ENCODE measurements at places on chromosomes 7 and 10.

DNA sequence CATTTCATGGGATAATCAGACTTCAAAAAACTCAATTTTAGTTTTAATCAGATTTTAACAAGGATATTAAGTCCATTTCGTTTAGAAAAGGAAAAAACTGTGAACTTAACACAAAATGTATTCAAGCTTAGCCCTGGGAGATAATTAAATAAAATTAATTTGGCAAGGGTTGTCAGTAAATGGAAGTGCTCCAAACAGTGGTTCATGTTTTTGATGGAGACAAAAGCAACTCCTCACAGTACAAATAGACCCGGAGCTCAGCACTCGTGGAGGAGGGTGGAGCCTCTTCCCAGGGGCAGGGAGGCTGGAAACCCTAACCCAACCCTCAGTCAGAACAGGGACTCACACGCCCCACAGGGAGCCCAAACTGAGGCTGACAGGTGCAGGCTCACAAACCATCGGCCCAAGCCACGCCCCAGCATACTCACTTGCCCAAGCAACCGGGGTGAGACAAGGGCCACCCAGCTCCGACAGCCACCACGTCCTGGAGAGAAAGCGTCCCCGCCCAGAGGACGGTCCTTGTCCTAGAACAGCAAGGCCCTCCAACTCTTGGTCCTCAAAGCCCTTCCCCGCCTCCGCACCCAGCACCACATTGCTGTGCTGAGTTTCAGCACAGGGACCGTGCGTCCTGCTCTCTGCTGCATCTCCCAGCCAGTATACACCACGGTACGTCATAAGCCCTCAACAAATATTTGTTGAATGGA, 39.8 kb downstream of the MAD1L1 start:
- no peaks in the 10 kb centered on the region for H3K4me1 ChIP-seq
- DNase-seq: no peak
- H3K27ac ChIP-seq: no peak overlapping the region
- no peaks in the 10 kb centered on the region for H3K36me3 ChIP-seq
- no peaks in the 10 kb centered on the region for H3K27me3 ChIP-seq
- H3K4me3 ChIP-seq: no peak overlapping the region

DNA sequence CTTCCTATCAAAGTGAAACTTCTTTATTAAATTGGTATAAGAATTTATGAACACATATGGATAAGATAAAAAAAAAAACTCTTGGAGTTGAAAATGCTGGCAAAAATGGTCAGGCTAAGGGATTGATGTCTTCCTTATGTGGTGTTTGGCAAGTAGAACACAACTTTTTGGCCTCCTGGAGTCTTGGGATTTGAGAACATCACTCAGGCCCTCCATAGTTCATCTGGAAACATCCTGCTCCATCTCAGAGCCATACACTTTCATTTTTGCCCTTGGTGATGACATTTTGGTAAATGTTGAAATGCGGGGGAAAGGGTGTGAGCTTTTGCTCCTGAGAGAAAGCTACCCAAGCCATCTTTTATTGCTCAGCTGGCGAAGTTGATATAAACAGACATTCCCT, 27.5 kb upstream of the BTBD16 start:
- no peak for DNase-seq
- no peak overlapping the region for H3K27ac ChIP-seq
- H3K36me3 ChIP-seq: peaks cover 6% of the 10 kb centered on the region
- H3K27me3 ChIP-seq: no peaks in the 10 kb centered on the region
- no peak overlapping the region for H3K4me3 ChIP-seq

GRCh38 chr10:104350127-104350635, 3.5 kb upstream of the CFAP58 start:
- H3K4me1 ChIP-seq: no peaks in the 10 kb centered on the region
- H3K27ac ChIP-seq: no peak overlapping the region
- no peak overlapping the region for H3K4me3 ChIP-seq
- H3K36me3 ChIP-seq: no peaks in the 10 kb centered on the region
- H3K27me3 ChIP-seq: no peaks in the 10 kb centered on the region
- no peak for DNase-seq

DNA sequence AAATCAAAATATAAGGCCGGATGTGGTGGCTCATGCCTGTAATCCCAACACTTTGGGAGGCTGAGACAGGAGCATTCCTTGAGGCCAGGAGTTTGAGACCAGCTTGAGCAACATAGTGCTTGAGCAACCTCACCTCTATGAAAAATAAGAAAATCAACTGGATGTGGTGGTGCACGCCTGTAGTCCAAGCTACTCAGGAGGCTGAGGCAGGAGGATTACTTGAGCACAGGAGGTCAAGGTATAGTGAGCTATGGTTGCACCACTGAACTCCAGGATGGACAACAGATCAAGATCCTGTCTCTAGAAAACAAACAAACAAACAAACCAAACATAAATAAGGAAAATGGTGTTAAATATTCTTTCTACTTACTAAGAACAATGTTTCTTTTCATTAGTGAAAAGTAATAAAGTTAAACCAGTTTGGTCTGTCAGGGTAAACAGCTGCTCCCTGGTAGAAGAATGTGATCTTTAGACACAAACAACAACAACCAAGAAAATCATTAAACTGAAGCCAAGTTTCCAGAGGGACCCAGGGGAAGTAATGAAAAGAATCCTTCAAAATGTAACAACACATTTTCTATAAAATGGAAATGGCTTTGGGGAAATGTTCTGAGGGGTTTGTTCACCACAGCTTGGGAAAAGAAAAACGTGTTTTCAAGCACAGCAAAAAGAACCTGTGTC, 17.5 kb upstream of the BAG3 start:
- H3K36me3 ChIP-seq: no peaks in the 10 kb centered on the region
- no peak for DNase-seq
- H3K4me1 ChIP-seq: no peaks in the 10 kb centered on the region
- no peak overlapping the region for H3K27ac ChIP-seq
- no peak overlapping the region for H3K4me3 ChIP-seq

DNA sequence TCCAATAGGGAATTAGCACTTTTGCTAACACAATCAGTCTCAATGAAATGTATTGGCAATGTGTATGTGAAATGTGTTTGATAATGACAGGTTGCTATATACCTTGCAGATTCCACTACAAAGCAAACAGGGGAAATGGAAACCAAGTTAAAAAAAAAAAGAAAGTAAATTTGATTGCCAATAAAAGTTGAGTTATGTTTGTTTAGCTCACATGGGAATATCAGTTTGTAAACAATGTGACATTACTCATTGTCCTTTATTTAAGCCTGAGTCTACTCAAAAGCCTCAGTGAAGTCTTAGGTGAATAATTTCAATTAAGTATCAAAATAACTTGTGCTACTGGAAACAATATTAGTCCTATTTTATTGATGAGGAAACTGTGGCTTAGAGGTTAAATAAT, 285.2 kb downstream of the CACNA2D1 start:
- no peaks in the 10 kb centered on the region for H3K36me3 ChIP-seq
- H3K27ac ChIP-seq: no peak overlapping the region
- H3K27me3 ChIP-seq: no peaks in the 10 kb centered on the region

GRCh38 chr10:108753326-108753725, 1170.0 kb downstream of the XPNPEP1 start:
- DNase-seq: no peak
- H3K4me3 ChIP-seq: no peak overlapping the region
- H3K27me3 ChIP-seq: no peaks in the 10 kb centered on the region
- H3K4me1 ChIP-seq: no peaks in the 10 kb centered on the region
- H3K36me3 ChIP-seq: no peaks in the 10 kb centered on the region

- no peaks in the 10 kb centered on the region for H3K36me3 ChIP-seq
- H3K4me1 ChIP-seq: no peaks in the 10 kb centered on the region
- H3K4me3 ChIP-seq: no peak overlapping the region
- H3K27ac ChIP-seq: no peak overlapping the region
Measured at GRCh38 chr7:150442811-150443210, 7.6 kb upstream of the GIMAP8 start.

Data from aorta (tissue), 5 donors.